ENCODE measurements at places on chromosomes 13 and 19.

DNA sequence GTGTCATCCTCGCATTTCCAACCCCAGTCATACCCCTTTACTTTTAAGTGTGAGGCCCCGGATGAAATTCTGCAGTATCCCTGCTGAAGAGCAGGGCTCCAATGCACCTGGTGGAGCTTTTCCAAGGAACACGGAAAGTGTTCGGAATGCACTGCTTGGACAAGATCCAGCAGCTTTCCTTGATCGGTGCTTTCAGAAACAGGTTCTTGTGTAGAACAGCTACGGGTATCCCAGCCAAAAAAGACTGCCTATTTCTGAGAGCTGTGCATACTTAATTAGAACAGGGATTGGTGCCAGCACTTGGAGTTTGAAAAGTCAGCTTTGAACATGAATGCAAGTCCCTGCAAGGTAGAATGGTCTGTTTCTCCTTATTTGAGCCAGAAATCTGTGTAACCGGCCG, 87.2 kb upstream of the C1QTNF9B start:
- DNase-seq: peak; percentile 66

DNA sequence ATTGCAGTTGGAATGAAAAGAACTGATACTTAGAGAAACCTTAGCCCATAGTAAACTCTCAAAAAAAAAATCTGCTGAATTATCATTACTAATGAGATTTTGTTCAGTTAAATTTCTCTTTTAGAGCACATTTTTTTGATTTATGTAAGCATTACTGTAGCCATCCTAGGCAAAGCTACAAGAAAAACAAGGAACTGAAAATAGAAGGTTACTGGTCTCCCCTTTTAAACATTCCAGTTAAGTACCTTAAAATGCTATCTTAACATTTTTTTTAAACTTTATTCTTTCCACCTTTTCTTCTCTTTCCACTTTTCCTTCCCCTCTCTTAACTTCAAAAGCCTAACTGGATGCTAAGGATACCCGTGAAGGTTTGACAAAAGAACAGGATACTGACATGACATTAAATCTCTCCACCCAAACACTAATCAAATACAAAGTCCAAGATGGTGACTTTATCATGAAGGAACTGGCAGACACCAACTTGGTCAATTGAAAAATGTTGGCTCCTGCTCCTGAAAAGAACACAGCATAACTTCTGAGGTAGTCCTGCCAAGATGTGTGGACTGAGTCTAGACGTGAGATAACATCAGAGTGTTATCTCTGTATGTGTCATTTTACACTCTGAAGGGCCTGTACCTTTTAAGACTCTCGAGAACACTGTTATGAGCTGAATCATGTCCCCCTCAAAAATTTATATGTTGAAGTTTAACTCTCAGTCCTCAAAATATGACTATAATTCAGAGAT, 29.5 kb upstream of the SACS start:
- no peak for DNase-seq

- no peak for DNase-seq
These were observed 44.6 kb downstream of the ANKRD27 start for GRCh38 chr19:32630338-32630737.

GRCh38 chr19:7926021-7926726, at the start of gene CTXN1:
Gene CTXN1 (minus strand): TSS chr19:7926135. CDS start chr19:7925538, 597 bp downstream.
- peak; percentile 79 for DNase-seq

GRCh38 chr19:32675720-32676185, at the start of gene RGS9BP:
Gene RGS9BP (plus strand): TSS chr19:32675848. CDS start chr19:32676264, 416 bp downstream.
- peak; percentile 85 for DNase-seq

- DNase-seq: peak; percentile 35
These were observed 942.4 kb upstream of the PCDH20 start for GRCh38 chr13:62357887-62358645.

- no peak for DNase-seq
These were observed 2.4 kb upstream of the RHPN2 start for GRCh38 chr19:33067121-33067520.

DNA sequence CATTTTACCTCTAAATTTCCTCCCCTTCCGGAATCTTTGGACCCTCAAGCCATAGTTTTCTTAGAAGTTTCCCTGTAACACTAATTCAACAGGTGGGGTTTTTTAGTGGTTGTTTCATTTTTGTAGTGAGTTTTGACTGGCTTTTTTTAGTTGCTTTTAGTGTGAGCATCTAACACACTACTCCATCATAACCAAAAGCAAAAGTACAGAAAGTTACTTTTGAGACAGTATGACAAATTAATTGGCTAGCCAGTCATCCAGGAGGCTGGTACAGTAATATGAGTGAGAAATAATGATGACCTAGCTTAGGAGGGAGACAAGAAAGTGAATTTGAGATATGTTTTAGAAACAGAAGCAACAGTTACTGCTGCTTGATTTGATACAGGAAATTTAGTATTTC, 71.5 kb downstream of the DNAJC15 start:
- no peak for DNase-seq

GRCh38 chr19:1907563-1908363, 2.6 kb downstream of the ADAT3 start:
- DNase-seq: peak; percentile 69

GRCh38 chr19:43552616-43553015, 19.6 kb downstream of the ZNF575 start:
- DNase-seq: no peak

DNA sequence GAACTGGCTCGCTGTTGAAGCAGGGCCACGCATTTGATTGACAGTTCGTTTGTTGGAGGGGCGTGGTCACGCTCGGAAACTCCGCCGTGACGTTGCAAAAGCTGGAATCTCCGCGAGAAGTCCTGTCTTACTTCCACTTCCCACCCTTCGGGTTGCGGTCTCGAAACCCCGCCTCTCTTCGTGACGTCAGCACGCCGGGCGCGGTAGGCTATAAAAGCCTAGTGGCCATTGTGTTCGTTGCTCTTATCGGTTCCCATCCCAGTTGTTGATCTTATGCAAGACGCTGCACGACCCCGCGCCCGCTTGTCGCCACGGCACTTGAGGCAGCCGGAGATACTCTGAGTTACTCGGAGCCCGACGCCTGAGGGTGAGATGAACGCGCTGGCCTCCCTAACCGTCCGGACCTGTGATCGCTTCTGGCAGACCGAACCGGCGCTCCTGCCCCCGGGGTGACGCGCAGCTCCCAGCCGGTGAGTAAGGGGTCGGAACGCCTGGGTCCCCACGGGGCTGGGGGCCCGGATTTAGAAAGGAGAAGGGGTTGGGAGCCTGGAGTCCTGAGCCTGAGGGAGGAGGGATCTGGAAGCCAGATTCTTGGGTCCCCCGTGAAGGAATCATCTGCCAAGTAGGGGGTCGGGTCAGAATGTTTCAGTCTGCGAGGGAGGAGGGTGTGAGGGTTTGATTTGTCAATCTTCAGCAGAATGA, at the start of gene PPP1R15A:
Gene PPP1R15A, plus strand, starts transcription at position 240 of the 702 bp plus-strand sequence. CDS start 813 bp downstream, outside the sequence.
- peak; percentile 99 for DNase-seq

- peak; percentile 6 for DNase-seq
These were observed 279.1 kb downstream of the PCDH20 start for GRCh38 chr13:61136515-61136914.

- peak; percentile 70 for DNase-seq
These were observed 2.0 kb downstream of the FBL start for GRCh38 chr19:39843919-39844793.

- peak; percentile 93 for DNase-seq
These were observed 6.0 kb downstream of the PLPPR2 start for GRCh38 chr19:11361037-11361770.

- DNase-seq: no peak
These were observed 69.7 kb downstream of the UFM1 start for GRCh38 chr13:38419312-38419873.

DNA sequence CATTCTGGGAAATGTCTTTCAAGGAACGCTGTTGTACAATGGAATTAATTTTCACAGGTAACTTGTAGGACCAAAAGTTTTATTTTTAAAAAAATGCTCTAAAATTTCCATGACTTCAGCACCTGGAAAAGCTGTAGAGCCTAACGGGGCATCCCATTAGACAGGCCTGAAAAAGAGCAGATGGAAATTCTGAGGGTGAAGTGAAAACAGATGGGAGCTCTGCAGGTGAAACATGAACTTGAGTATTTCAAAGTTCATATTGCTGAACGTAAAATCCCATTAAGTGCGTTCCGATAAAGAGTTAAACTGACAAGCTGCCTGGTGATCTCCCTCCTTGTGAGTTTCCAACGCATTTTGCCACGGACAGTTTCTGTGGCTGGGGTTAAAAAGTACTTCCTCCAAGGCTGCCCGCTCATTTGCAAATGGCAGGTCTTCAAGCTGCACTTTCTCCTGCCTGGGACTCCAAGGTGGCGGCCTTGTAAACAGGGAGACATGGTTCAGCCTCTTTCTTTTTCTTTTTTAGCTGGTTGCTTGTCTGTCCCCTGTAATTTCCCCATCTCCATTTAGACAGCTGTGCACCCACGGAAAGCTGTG, 450.4 kb downstream of the FGF9 start:
- no peak for DNase-seq

DNA sequence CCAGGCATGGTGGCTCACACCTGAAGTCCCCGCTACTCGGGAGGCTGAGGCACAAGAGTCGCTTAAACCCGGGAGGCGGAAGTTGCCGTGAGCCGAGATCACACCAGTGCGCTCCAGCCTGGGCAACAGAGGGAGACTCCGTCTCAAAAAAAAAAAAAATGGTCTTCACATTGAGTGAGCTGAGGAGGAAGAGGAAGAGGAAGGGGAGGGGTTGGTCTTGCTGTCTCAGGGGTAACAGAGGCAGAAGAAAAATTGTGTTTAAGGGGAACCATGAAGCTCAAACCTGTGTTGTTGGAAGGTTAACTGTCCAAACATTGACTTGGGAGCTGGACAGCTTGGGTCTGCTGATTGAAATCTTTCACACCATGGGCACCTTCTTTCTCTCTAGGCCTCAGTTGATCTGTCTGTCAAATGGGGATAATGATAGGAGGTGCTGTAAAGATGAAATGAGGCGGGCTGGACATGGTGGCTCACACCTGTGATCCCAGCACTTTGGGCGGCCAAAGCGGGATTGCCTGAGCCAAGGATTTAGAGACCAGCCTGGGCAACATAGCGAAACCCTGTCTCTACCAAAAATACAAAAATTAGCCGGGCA, 9.8 kb upstream of the SLC44A2 start:
- no peak for DNase-seq

GRCh38 chr19:10292789-10293636, 3.3 kb downstream of the ICAM5 start:
- DNase-seq: no peak

- peak; percentile 46 for DNase-seq
These were observed 462.9 kb downstream of the ITGBL1 start for GRCh38 chr13:101915331-101915730.

DNA sequence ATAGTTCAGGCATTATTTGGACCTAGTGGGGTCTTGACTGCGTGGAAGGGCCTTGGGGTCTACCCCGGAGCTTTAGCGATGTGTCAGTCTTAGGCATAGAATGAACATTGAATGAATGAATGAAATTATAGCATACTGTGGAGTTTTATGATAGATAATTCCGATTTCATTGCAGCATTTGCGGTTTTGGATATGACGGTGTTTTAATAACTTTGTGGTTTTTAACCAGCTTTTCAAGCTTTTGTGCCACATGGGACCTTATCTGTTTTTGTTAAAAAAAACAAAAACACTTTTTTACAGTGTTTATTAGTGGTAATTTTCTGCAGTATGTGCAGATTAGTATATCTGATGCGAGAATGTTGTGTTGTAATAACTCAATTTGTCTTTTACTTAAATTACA, 696 bp downstream of the NUP58 start:
- DNase-seq: no peak

DNA sequence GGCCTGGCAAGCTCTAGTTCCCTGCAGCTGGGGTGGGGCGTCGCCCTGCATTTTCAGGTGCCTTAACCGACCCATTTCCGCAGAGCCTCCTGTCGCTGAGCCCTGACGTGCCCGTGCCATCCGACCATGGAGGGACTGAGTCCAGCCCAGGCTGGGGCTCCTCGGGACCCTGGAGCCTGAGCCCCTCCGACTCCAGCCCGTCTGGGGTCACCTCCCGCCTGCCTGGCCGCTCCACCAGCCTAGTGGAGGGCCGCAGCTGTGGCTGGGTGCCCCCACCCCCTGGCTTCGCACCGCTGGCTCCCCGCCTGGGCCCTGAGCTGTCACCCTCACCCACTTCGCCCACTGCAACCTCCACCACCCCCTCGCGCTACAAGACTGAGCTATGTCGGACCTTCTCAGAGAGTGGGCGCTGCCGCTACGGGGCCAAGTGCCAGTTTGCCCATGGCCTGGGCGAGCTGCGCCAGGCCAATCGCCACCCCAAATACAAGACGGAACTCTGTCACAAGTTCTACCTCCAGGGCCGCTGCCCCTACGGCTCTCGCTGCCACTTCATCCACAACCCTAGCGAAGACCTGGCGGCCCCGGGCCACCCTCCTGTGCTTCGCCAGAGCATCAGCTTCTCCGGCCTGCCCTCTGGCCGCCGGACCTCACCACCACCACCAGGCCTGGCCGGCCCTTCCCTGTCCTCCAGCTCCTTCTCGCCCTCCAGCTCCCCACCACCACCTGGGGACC, 1.2 kb downstream of the ZFP36 start:
- DNase-seq: peak; percentile 76

DNA sequence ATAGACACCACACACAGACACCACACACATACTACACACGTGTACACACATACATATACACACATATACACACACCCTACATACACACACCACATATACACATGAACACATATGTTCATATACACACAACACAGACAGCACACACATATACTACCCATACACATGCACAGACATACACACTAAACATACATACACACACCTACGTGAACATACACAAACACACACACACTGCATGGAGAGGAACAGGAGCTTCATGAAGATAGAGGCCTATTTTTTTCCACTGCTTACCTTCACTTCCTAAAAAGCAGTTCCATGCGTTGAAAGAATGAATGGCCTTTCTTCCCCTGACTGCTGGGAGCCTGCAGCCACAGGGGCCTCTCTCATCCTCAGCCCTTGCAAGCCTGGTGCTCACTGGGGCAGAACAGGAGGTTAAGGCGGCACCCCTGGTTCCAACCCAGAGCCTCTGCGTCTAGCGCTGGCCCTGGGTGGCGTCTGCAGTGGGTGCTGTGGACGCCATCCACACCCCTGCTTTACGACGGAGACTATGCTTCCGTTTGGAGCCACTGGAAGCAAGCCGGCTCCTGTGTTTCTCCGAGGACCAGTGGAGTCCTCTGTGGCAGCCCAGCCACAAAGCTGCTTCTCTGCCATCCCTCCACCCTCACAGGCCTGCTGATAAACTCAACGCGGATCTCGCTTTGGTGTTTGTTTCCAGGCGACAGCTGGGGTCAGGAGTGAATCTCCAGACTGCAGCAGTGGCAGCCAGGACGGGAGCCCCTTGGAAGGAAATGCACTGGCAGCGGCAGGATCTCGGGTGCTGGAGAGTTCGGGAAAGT, 1.9 kb upstream of the RASA3 start:
- DNase-seq: no peak

DNA sequence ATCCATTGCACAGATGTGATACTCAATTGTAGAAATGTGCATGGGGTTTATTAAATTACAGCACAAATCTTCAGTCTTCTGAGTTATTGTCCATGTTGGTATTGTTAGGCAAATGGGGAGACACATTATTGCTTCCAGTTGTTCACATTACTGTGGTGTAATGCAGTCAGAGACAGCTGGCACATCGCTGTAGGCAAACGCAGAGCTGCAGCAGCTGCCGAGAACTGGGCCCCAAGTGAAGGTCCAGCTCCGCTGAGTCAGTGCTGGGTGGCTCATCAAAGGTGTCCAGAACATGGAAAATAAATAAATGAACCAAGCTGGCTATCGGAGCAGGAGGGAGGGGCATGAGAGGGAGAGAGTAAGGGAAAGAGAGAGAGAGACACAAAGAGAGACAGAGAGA, 299.1 kb upstream of the OBI1 start:
- DNase-seq: peak; percentile 6

- no peak for DNase-seq
These were observed 8.4 kb upstream of the CYP2B6 start for GRCh38 chr19:40982594-40983101.
